ENCODE measurements at places on chromosomes 4 and X. TPM values are rescaled to one million over a fixed set of nuclear protein-coding genes. Genes with fewer than 3 reads are reported as not detected.

The TXK gene
- not detected for total RNA-seq

The PABPC1L2B gene
- total RNA-seq: not detected

The ATP5ME gene
- 114 TPM for total RNA-seq

The FAM9C gene
- not detected for total RNA-seq

The CLGN gene
- 5.9 TPM for total RNA-seq

The SLITRK4 gene
- 0.17 TPM for total RNA-seq

The MAP7D3 gene
- 12.6 TPM for total RNA-seq

The ADH7 gene
- total RNA-seq: not detected

The RHOXF1 gene
- not detected for total RNA-seq

The GUCY1B1 gene
- 12.9 TPM for total RNA-seq

The PABPC1L2A gene
- not detected for total RNA-seq

The SULT1E1 gene
- total RNA-seq: 4.6 TPM

The NSG1 gene
- total RNA-seq: 0.84 TPM

The ZIC3 gene
- not detected for total RNA-seq

The PROM1 gene
- total RNA-seq: 0.17 TPM

The CABS1 gene
- total RNA-seq: not detected

The CPLX1 gene
- not detected for total RNA-seq

The DCAF12L1 gene
- total RNA-seq: not detected

The GASK1B gene
- total RNA-seq: 3.9 TPM

The TMPRSS11E gene
- not detected for total RNA-seq

The RAI2 gene
- total RNA-seq: 1.0 TPM

The SPARCL1 gene
- under 0.01 TPM for total RNA-seq

The MAGEA12 gene
- not detected for total RNA-seq

The NHS gene
- total RNA-seq: 11.6 TPM

The EREG gene
- 5.9 TPM for total RNA-seq

The CT47B1 gene
- total RNA-seq: not detected

The CNKSR2 gene
- total RNA-seq: 0.34 TPM

The FGFBP2 gene
- total RNA-seq: not detected

The COL25A1 gene
- 0.17 TPM for total RNA-seq

The SLC9B2 gene
- total RNA-seq: 8.4 TPM

The MAGEA11 gene
- not detected for total RNA-seq

The DNAAF6 gene
- not detected for total RNA-seq

The TNIP3 gene
- total RNA-seq: 0.50 TPM

The KDR gene
- total RNA-seq: 0.74 TPM

All from bronchus fibroblast of lung (primary cell).